ENCODE measurements at places on chromosomes 3 and 15.

DNA sequence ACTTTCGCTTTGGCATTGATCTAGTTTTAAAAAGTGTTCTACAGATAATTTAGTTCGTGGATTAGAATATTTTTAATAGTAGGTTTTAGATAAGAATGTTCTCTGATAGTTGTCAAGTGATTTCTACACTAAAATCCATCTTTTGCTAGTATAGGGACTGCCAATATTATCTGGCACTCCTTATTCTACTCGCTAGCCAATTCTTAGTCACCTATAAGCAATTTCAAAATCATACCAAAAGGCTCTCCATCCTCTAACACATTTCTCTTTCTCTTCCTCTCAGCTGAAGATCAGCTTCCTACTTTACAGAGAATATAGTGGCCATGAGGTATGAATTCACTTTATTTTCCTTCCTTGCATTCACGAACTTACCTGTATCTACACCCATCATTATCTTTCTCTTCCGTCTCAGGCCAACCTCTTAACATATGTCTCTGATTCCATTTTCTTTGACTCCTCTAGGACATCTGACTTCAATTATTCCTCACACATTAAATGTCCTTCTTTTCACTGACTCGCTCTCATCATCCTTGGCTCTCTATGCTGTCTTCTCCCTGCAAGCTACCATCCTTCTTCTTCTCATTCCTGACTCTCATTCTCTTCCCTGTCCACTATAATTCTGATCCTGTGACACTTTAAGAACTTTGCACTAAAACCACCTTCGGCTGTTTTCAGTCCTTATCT is 35.5 kb downstream of the C3orf80 start:
- DNase-seq, result no peak

DNA sequence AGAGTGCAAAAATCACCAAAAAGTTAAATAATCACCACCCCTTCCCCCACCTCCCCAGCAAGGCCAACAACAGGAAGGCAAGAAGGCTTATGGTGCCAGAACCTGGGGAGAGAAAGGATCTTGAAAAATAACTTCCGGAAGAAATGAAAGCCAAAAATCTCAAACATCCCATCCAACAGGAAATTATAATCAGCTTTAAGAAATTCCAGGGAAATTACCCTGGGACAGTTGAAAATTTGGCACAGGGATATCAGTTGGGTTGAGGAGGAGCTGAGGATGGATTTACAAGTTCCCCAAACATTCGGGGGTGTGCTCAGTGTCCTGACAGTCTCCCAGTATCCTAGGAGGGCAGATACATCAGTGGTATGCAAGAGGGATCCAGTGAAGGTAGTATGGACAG is 82.7 kb downstream of the POLR2M start:
- DNase-seq, result no peak

GRCh38 chr15:74585857-74586256 is 29.8 kb upstream of the CLK3 start:
- DNase-seq, result no peak

GRCh38 chr15:51585986-51586385 is 36.6 kb downstream of the DMXL2 start:
- DNase-seq, result no peak

DNA sequence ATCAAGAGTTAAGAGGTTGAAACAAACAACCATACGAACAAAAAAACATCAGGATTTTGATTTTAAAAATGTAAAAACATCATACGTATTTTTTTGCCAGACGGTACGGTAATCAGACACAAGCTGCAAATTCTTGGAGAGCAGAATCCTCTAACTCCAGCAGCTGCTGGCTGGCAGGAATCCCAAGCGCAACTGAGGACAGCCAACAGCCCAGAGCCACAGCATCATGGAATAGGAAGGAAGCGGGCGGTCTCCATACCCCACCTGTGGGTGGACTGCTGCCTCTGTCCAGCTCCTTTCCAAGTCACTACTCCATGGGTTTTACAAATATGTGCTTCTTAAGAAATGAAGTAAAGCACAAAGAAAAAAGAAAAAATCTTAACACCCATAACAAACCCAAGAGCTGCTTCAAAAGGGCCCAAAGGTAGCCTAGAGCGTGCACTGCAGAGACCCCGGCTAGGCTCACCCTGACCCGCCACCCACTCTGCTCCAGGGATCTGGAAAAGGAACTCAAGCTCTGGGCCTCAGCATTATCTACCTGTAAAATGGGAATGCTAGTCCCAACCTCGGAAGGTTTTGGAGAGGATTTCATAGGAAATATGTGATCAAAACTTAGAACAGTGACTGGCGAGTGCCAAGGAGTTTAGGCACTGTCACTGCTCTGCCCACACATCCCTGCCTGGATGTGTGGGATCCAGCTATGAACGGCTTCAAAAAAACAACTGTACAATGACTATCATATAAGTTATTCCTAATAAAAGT is 33.4 kb downstream of the ZXDC start:
- DNase-seq, result no peak

- DNase-seq, result no peak
Observed at GRCh38 chr15:76996076-76996525, 1.2 kb downstream of the PSTPIP1 start.

- DNase-seq, result no peak
Observed at GRCh38 chr15:23616536-23616935, 31.1 kb downstream of the MAGEL2 start.

GRCh38 chr3:55012091-55012490 is 84.2 kb upstream of the LRTM1 start:
- no peak for DNase-seq

GRCh38 chr3:56711344-56711743 is 28.3 kb upstream of the TASOR start:
- no peak for DNase-seq

DNA sequence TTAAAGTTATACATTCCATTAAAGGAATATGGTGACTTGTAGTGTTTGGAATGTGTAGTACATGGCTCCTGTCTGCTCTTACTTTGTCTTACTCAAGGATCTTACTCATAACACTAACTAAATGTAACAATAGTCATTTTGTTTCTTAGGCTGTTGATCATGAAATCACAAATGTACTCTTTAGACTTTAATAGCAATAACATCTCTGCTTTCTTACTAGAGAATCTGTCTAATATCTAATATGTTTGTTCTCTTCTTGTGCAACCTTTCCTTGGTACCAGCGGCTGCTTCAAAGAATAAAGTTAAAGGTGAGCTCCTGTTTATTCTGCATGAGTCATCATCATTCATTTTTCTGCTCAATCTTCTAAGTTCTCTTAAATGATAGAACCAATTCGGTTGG is 767.5 kb downstream of the CADM2 start:
- DNase-seq, result no peak

- no peak for DNase-seq
Observed at GRCh38 chr15:62447742-62448141, 282.7 kb upstream of the C2CD4B start.

DNA sequence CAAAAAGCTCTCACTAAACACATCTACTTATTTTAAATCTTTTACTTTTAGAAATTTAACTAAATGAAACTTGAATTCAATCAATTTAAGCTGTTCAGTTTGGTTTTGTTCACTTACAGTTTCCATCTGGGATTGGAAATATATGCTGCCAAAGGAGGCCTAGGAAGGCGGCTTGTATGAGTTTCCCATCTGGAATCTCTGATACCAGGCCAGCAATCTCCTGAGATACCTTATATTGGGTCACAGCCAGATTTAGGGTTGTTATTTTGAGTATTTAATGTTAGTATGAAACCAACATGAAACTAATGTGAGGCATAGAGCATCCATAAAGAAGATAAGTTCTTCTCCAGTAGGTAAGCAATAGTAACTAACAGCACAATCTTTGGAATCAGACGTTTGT is 94.6 kb downstream of the GMNC start:
- DNase-seq, result no peak

GRCh38 chr3:64291956-64292355 is 66.7 kb upstream of the PRICKLE2 start:
- DNase-seq, result no peak

GRCh38 chr3:134376786-134377426 is 2.7 kb upstream of the AMOTL2 start:
- no peak for DNase-seq

GRCh38 chr3:52881871-52882270 is 15.5 kb downstream of the STIMATE start:
- DNase-seq, result no peak

- DNase-seq, result no peak
Observed at GRCh38 chr3:170599091-170599490, 13.2 kb upstream of the SLC7A14 start.

All from activated T-cell treated with anti-CD3 and anti-CD28 coated beads, Interleukin-2, amount 50 U/mL, for 1 hour (primary cell).